Activated naive CD8-positive, alpha-beta T cell treated with anti-CD3 and anti-CD28 coated beads, Interleukin-2, amount 50 U/mL, for 24 hours (primary cell): ENCODE measurements at places on chromosomes 7 and 10.

GRCh38 chr7:112080441-112080840 lies 125.8 kb downstream of the DOCK4 start:
- no peak for DNase-seq

GRCh38 chr7:16697507-16698199 lies 51.7 kb downstream of the BZW2 start:
- no peak for DNase-seq

DNA sequence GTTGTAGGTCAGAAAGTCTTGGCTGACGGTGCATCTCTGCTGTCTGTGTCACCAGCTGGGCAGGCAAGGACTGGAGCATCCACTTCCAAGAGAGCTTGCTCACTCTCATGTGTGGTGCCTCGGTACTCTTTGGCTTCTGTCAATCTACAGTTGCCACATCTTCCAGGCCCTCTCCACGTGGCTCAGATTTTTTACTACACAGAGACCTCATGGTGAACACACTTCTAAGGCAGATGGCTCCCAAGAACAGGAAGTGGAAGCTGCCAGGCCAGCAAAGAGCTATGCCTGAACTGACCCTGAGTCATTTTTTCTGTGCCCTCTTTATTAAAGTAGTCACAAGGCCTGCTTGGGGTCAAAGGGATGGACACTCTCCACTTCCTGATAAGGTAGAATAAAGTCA lies 351.5 kb upstream of the AUTS2 start:
- no peak for DNase-seq

DNA sequence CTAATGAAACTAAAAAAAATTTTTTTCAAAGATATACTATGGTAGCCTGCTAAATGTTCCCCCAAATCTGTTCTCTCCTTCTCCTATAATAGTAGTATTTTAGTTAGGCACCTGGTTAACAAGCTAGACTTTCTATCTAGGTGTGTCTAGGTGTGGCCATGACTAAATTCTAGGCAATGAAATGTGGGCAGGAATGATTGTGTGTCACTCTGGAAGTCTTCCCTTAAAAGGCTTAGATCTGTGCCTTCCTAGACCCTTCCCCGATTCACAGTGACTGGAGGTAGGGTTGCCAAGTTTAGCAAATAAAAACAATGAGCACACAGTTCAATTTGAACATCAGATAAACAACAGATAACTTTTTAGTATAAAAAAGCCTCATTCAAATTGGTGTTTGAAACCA lies 8.3 kb upstream of the ARHGAP21 start:
- no peak for DNase-seq

DNA sequence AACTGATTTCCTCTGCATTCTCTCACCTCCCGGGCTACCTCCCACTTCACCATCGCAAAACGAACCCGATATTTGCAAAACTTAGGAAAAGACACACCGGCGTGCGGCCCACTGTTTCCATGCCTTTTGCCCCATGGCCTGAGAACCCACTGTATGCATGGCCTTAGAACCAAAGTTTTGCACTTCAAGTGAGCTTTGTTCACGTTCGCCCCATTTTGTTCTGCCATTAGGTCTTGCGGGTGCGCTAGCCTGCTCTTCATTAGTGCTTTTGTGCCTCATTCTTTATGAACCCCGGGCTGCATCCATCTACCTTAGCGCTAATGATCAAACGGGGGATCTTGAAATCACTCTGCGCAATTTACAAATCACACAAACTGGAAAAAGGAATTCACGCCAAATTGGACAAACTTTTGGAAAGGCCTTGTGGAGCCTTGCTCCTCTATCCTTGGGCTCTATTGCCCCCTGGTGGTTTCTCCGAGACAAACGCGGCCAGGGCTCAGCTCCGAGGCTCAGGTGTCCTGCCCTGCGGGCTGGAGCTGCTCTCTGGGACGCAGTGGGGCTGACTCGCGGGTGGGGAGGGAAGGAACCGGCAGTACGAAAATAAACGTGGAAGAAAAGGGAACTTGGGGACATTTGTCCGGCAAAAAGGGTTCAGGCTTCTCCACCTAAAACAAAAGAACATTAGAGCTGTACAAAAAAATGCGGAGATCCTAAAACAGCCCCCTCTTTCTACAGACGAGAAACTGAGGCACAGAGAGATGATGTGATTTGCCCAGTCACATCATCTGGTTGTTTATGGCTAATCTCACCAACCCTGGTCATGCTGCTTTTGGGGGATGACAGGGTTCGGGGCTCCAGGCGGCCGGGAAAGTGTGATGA lies 300.4 kb upstream of the NFE2L3 start:
- DNase-seq = peak; percentile 72

DNA sequence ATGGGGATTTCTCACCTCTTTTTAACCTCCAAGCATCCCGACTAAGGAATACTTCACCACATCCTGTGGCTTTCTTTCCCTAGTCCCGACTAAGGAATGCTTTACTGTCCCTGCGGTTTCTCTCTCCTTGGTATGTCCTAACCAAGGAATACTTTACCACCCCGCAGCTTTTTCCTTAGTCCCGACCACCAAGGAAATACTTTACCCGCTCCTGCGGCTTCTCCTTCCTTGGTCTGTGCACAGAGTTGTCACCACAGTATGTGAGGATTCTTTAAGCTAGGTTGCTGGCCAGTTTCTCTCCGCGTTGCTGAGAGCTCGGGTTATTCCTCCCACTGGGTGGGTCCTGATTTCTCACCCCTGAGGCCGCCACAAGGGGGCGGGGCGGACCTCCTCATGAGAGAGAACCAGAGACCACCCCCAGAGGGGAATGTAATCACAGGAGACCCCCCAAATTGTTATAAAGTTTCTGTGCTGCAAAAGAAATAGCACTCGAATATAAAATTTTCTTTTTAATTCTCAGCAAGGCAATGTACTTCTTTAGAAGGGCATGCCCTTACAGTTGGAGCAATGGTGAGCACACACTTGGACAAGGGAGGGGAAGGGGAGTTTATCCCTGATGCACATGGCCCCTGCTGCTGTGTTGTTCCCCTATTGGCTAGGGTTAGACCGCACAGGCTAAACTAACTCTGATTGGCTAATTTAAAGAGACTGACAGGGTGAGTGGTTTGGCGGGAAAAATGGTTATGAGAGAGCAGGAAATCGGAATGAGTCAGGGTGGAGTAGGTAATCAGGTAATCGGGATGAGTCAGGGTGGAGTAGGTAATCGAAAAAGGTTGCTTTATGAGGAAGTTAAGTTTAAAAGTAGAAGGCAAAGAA lies 12.8 kb downstream of the SUGCT start:
- DNase-seq = no peak

DNA sequence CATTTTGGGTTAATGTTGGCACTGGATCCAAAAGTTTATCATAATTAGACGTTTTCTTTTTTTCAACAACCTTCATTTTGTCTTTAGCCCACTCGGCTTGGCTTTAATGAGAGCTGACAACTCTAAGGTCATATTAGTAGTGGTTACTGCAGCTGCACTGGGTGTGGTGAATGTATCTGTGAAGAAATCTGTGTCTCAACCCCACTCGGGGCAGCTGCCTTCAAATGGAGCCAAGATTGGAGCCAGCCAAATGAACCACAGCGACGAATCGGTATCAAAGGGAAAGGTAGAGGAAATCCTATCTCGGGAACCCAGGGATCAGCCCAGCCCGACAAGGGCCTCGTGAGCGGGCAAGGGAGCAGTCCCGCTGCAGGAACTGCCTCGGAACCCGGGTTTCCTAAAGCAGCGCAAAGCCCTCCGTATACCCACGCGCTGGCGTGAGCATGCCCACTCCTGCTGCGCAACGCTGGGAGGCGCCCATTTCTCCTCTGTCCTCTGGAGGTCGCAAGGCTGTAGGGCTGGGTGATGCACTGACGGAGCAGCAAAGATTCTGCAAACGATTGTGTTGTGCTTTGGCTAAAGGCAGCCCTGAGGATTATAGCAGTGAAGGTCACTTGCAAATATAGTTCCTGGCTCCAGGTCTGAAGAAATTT lies 98.7 kb upstream of the MBL2 start:
- DNase-seq = no peak

- no peak for DNase-seq
Measured at GRCh38 chr7:101386558-101387231, 24.0 kb downstream of the COL26A1 start.

- DNase-seq = no peak
Measured at GRCh38 chr7:148303295-148304082, 287.1 kb upstream of the C7orf33 start.
